Activated CD4-positive, alpha-beta T cell treated with anti-CD3 and anti-CD28 coated beads for 24 hours (primary cell): ENCODE measurements at places on chromosomes 4 and X.
A peak's percentile ranks its signal among the peaks of the same experiment; 100 is the strongest.

DNA sequence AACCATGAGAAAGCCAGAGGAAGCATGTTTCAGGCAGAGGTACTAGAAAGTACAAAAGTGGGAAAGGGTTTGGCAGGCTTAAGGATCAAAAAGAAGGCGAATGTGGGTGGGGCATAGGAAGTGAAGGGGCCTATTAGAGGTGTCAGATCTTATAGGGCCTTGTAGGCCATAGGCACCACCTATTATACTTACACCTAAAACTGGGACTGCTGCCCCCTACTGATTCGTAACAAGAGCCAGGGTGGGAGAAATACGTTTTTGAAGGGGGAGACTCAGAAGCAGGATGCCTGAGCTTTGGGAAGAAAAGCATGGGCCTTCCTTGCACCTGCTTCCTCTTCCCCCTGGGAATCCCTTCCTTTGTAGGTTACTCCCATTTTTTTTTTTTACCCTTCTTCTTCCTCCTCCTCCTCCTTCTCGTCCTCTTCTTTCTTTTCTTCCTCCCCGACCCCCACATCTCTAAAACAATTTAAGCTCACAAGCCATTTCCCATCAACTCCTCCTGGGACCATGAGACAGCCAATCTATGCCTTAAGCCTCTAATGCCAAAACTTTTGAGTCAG lies 40.7 kb upstream of the GPC3 start:
- no peak for DNase-seq

DNA sequence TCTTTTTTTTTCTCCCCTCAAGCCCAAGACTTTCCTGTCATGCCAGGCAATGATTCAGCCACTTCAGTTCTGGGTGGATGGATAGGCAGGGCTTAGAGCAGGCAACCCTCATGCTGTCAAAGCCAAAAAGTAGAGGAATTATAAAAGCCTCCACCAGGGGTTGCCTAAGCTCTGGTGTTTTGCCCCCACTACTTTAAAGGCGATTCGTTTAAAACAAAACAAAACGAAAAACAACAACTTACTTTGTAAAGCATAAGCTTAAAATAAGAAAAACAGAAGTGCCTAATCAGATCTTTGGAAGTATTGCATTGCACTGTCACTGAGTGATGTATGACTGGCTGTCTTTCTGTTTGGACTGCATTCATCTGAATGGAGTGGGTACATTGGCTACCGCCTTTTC lies 5.3 kb upstream of the IDS start:
- DNase-seq: no peak

DNA sequence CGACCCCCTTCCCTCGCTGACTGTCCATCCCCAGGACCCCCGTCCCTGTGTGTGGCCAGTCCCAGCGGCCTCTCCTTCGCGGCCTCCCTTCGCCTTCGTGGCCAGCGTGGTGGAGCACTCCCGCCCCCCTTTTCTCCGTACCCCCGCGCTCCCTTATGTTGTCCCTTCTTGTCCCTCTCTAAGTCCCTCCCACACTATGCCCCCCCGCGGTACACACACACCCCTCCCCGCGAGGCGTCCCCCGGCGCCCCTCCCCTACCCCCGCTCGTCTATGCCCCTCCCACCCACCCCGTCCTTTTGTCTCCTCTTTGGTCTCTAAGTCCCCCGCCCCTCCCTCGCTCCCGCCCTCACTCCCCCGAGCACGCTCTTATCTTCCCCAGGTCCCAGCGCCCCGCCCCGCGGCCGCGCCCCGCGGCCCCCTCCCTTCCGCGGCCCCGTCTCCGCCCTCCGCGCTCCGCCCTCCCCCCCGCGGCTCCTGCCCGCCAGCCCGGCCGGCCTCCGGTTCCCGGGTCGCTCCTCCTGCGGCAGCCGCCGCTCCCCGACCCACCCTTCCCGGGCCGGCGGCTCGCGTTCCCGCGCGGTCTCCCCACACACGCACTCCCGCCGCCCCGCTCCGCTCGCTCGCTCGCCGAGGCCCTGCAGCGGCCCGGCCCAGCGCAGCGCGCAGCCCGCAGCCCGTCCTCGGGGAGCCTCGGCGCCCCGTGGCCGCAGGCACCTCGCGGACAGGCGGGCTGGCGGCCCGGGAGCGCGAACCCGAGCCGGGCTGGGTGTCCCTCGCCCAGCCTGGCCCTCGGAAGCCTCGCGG lies 26.3 kb downstream of the UTP14A start:
- DNase-seq: peak; percentile 59

DNA sequence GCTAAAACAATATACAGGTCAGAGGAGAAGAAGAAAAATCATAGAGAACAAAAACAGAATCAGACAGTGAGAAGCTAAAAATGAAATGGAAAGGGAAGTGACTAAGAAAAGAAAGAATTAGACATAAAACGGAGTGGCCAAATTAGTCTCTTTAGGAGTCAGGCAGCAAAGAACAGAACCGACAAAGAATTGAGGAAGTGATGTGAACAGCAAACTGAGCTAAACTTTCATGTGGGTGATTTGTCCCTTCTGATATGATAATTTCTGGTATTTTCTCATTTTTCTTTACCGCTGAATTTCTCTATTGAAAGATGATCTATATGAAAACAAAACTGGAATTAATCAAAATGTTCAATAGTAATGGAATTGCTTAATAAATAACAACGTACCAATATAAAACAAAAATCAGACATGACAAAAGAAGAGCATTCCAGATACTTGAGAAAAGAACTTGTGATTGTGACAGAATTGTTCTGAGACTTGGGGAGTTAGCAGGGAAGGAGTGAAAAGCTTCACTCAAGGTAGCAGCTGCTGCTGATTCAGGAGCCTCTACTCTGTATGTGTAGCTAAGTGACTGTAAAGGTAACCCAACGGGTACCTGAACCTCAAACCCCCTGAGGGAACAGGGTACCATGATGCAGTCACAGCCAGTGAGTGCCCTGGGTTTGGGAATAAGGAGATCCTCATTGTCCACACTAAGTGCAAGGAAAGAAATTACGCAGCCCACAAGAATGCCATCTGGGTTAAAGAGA lies 8.8 kb downstream of the TAPT1 start:
- no peak for DNase-seq

DNA sequence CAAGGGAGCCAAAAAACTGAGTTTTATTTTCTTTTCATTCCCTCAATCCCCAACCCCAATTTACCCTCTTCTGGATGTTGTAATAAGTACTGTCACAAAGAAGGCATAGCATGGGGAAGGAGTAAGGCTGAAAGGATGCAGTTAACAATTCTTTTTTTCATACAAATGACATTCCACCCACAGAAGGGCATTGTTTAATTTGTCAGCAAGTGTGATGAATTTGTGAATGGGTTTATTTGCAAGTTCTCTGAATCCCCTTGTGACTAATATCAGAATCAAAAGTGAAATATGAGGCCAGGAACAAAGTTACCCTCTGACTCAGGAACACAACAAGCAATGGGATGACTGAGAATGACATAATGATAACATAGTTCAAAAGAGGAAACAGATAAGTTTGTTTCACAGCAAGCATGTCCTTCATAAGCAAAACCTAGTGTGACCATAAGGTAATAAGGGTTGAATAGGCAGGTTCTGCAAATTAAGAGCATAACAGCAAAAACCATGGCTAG lies 2.1 kb downstream of the GEMIN8 start:
- DNase-seq: no peak

GRCh38 chrX:53715346-53715924 lies 28.9 kb upstream of the HUWE1 start:
- DNase-seq: no peak

- no peak for DNase-seq
Observed at GRCh38 chrX:121337816-121338215, 290.4 kb downstream of the GLUD2 start.

GRCh38 chrX:129534816-129535578 lies 5.1 kb upstream of the OCRL start:
- DNase-seq: no peak

DNA sequence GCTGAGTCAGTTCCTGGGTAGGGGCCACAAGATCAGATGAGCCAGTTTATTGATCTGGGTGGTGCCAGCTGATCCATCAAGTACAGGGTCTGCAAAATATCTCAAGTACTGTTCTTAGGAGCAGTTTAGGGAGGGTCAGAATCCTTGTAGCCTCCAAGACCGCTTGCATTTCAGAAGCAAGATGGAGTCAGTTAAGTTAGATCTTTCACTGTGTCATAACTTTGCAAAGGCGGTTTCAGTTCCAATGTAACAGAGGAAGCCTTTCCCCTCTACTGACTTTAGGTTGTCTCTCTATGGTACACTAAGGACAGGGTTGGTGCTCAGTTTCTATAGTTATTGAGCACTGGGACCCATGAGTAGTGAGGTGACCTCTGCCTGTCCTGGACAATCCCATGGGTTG lies 127.3 kb upstream of the WDR1 start:
- no peak for DNase-seq

DNA sequence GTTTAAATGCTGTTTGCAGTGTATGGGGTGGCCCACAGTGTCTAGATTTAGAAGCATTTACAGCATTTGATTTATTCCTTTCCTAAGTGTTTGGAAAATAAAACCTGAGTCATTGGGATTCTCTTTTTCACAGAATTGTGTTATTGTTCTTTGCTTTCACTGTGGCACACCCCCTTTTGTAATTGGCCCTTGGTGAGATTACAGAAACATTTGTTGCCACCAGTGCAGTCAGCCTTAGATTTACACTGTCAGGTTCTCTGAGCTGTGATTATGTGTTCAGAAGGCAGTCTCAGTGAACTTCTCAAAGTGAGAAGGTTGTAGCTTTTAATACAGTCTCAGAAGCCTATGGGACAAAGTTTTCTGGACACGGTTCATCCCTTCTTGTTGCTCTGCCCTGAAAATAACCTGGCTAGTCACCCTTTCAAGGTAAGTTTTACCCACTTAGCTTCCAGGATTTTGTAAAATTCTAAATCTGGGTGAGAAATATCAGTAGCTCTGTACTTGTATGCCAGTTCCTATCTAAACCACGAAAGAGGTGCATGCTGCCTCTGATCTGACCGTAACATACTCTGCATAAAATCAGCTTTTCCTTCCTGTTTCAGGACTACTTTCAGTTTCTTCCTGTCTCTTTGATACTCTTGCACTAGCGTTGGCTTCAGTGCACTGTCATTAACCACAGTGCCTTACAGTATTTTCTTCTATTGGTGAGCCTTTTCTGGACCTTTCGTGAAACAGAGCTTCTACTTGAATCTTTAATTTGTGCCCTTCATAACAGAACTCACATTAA lies 12.6 kb downstream of the RUFY3 start:
- DNase-seq: no peak

DNA sequence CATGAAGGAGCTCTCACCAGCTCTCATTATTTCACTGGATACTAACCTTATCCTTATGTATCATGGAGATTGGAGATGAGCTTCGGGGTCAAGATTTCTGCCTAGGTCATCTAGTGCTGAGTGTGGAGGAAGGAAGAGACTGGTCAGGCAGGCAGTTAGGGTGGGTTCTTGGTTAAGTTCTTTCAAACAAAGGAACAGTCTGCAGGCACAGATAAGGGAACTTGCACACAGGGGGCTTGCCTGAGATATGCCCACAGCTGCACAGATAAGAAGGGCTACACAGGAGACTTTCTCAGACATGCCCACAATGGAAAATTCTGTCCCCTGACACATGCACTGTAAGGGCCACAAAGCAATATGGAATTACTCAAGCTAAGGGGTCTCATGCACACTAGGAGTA lies 904.1 kb downstream of the NLGN4X start:
- no peak for DNase-seq

DNA sequence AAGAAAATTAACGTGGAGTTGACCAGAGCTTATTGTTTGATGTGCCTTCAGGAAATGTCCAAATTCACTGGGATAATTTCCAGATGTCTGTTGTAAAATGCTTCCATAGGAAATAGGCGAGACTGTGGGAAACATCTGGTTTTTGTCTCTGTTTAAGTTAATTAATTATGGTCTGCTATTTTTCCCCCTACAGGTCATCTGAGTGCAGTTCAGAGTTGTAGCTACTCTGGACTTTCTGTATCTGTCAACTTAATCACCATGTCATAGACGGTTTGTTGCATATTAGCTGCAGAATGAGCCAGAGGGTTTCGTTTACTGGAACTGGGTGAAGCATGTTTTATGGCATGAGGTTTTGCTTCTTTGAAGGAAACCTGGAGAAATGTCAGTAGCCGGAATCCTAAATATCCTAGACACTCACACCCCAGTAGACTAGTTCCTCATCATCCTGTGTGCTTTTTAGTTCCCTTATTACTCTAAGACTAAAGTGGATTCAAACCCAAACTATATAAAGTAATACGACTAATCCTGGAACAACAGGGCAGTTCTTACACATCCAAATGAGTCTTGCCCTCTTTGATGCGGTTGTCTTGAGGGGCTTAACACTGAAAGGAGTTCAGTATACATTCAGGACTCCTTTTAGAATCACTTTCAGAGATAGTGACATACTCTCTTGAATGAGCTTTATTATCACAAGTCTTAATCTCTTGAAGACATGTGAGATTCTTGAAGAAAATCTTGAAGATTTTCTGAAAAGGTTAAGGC lies 62.5 kb downstream of the PPEF1 start:
- no peak for DNase-seq

GRCh38 chr4:4424499-4425115 lies 37.7 kb downstream of the NSG1 start:
- no peak for DNase-seq

DNA sequence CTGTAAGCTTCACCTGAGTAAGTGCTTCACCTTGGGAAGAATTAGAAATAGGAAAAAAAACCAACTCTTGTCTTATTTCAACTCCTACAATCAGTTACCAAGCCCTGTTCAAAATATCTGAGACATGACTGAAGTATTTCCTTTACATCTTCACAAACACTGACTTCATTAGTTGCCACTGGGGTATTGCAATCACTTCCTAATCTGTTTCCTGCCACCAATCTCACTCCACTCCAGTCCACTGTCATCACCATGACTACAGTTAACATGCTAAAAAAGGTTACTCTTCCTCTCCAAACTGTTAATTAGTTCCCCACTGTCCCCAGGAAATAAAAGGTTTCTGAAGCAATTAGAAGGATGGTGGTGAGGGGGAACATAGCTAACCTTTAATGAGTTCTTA lies 3.3 kb upstream of the SUPT20HL1 start:
- DNase-seq: no peak

- DNase-seq: no peak
Observed at GRCh38 chr4:77911842-77912450, 49.3 kb downstream of the MRPL1 start.

GRCh38 chr4:183905081-183905592 lies at the start of gene STOX2:
Gene STOX2 (plus strand): TSS chr4:183905307. CDS start chr4:183906791, 1,484 bp downstream.
- DNase-seq: peak; percentile 14

DNA sequence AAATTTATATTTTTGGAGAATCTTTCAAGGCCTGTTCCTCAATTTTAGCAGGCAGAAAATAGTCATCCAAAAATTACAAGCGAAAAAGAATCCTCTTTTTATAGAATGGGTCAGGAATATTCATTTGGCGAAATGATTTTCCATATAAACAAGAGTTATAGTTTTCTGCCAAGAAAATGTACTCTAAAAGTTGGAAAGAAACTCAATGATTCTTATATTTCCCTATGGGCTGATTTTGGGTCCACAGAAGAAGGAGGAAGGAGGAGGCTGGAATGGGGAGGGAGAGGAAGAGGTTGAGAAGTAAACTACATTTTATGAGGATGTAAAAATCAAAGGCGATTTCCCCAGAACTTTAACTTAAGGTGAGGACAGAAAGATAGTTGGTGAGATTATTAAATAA lies 159.3 kb downstream of the DCAF12L1 start:
- DNase-seq: no peak

- no peak for DNase-seq
Observed at GRCh38 chr4:10625131-10625530, 59.4 kb downstream of the CLNK start.
